ENCODE measurements at places on chromosomes 3 and 15.

DNA sequence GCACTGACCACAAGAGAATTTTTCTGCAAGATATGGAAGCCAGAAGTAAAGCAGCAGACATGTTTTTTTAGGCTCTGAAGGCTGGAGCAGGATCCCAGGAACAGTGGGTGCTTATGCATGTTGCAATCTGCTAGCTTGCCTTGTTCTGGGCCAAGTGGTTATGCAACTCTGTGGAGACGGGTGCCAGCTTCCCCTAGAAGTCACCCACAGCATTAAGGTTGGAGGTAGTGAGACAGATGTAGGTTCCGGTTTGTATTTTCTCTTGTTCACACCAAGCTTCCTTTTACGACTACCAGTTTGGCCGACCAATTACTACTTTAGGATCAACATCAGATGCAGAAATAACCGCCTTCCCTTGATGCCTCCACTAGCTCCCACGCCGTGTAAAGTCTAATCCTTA, 11.1 kb downstream of the DPH3 start:
- DNase-seq, result no peak

DNA sequence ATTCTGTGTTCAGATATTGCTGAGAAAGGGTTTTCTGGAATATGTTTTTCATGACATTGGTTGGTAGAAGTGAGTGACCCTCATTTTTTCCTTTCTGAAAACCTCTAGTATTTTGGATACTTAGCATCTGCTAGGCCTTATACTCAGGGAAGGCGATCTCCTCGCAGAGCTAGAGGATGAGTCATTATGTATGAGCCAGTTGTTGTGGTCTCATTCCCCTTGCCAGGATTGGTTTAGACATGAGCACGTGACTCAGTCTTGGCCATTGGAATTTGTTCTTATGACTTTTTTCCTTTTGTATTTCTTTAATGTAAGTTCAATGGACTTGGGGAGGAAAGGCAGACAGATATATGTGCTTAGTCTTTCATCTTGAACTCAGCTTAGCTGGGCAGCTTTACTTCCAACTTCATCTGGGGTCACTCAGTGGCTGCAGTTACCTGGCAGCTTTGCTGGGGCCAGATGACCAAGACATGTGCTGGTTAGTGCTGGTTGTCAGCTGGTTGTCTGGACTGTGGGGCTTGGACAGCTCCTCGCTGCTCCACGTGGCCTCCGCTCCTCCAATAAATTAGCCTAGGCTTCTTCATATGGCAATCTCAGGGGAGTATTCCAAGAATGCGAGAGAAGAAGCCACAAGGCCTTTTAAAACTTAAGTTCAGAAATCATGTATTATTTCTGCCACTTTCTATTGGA, 207.5 kb downstream of the IL20RB start:
- DNase-seq, result no peak

GRCh38 chr15:73956743-73957135, 30.5 kb downstream of the LOXL1 start:
- no peak for DNase-seq

GRCh38 chr3:139835830-139836683, 98.9 kb upstream of the CLSTN2 start:
- no peak for DNase-seq

DNA sequence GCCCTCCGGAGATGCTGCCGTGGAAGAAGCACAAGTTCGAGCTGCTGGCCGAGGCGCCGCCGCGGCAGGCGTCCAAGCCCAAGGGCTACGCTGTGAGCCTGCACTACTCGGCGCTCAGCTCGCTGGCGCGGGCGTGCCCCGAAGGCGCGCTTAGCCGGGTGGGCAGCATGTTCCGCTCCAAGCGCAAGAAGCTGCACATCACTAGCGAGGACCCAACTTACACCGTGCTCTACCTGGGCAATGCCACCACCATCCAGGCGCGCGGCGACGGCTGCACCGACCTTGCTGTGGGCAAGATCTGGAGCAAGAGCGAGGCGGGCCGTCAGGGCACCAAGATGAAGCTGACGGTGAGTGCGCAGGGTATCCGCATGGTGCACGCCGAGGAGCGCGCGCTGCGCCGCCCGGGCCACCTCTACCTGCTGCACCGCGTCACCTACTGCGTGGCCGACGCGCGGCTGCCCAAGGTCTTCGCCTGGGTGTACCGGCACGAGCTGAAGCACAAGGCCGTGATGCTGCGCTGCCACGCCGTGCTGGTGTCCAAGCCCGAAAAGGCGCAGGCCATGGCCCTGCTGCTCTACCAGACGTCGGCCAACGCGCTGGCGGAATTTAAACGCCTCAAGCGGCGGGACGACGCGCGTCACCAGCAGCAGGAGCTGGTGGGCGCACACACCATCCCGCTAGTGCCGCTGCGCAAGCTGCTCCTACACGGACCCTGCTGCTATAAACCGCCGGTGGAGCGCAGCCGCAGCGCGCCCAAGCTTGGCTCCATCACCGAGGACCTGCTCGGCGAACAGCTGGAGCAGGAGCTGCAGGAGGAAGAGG, 1.3 kb downstream of the FAM43A start:
- DNase-seq, result peak; percentile 17

DNA sequence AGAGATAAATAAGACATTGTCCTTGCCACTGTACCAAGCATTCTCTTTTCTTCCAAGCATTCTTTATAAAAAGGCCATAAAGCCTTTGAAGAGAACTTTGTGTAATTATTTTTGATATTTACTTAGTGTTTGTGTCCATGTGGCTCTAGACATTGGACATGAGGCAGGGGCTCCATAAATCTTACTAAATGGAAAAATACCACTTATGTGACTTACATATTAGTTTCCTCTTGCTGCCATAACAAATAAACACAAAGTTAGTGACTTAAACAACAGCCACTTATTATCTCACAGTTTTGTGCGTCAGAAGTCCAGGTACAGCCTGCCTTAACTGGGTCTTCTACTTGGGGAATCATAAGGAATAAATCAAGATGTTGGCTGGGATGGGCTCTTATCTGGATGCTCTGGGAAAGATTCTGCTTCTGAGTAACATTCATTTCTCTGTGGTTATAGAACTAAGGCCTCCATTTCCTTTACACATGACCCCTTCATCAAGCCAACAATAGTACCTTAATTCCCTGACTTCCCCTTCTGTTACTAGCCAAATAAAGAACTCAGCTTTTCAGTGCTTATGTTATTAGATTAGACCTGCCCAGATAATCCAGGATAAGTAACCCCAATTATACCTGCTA, 59.9 kb upstream of the COL8A1 start:
- DNase-seq, result no peak

Measured in activated T-helper 2 cell treated with anti-CD3 and anti-CD28 coated beads, Interferon-gamma antibody, Interleukin-2, Interleukin-4, amounts not matched to agents 10 μg/mL and 5 μg/mL and 100 μg/mL, durations not matched to agents 14 hours and 24 hours and 36 hours (primary cell).